ENCODE measurements at places on chromosomes 2 and 18. TPM values are rescaled to one million over a fixed set of nuclear protein-coding genes. Genes with fewer than 3 reads are reported as not detected.

GREB1 gene
- 0.34 TPM for total RNA-seq

ZSCAN30 gene
- 14.9 TPM for total RNA-seq

XDH gene
- total RNA-seq = not detected

NPC1 gene
- total RNA-seq = 62.8 TPM

CCDC138 gene
- total RNA-seq = 6.0 TPM

POTEI gene
- 0.05 TPM for total RNA-seq

CPLX4 gene
- total RNA-seq = not detected

All from mammary microvascular endothelial cell (primary cell).